ENCODE measurements at places on chromosomes 16 and 17. TPM values are rescaled to one million over a fixed set of nuclear protein-coding genes. Genes with fewer than 3 reads are reported as not detected.

The ITGAD gene
- total RNA-seq, result not detected

The SLC9A5 gene
- total RNA-seq, result 1.4 TPM

The TMED6 gene
- 0.11 TPM for total RNA-seq

The UNC13D gene
- 1.2 TPM for total RNA-seq

The PITPNC1 gene
- 53.1 TPM for total RNA-seq

The PRSS8 gene
- not detected for total RNA-seq

The EVI2A gene
- total RNA-seq, result 7.3 TPM

The CTF1 gene
- total RNA-seq, result 3.0 TPM

The PHOSPHO1 gene
- total RNA-seq, result not detected

The NPIPB6 gene
- total RNA-seq, result 0.33 TPM

The YPEL2 gene
- 8.6 TPM for total RNA-seq

The CBLN1 gene
- total RNA-seq, result not detected

The GP1BA gene
- not detected for total RNA-seq

The COX10 gene
- total RNA-seq, result 12.5 TPM

The KRT20 gene
- total RNA-seq, result 0.22 TPM

The BPTF gene
- total RNA-seq, result 43.9 TPM

The NDRG4 gene
- total RNA-seq, result 12.1 TPM

The GFAP gene
- total RNA-seq, result 0.12 TPM

The KRT9 gene
- total RNA-seq, result not detected

The SLC13A5 gene
- not detected for total RNA-seq

The GGT6 gene
- not detected for total RNA-seq

The USP6 gene
- under 0.01 TPM for total RNA-seq

The RNF43 gene
- total RNA-seq, result under 0.01 TPM

The TELO2 gene
- 22.9 TPM for total RNA-seq

The RCVRN gene
- total RNA-seq, result not detected

The SMIM36 gene
- not detected for total RNA-seq

The PRR35 gene
- 0.11 TPM for total RNA-seq

The WNT3 gene
- 0.62 TPM for total RNA-seq

The ABCC3 gene
- total RNA-seq, result 2.2 TPM

The CDYL2 gene
- 10.3 TPM for total RNA-seq

The CCL1 gene
- not detected for total RNA-seq

The OTOP3 gene
- not detected for total RNA-seq

The TMEM92 gene
- not detected for total RNA-seq

The VTN gene
- 0.11 TPM for total RNA-seq

The KRT13 gene
- 0.55 TPM for total RNA-seq
